ENCODE measurements at places on chromosomes 16 and 17.

DNA sequence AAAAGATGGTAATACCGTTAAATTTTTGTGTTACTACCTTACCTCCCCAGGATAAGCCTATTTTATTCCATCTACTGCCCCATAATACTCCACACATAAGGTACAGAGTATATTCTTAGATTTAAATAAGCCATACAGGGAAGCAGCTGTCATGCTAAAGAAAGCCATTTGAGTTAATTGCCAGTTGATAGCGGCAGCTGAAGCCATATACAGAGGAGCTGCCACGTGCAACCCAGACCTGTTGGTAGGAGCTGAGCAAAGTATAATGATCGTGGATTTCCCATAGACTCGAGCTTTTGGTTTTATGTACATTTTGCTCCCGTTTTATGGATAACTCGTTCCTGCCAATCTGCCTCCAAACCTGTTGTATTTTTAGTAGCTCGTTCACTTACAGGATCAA lies 12.0 kb downstream of the CPSF4L start:
- no peak for DNase-seq

- no peak for DNase-seq
Measured at GRCh38 chr17:2901582-2901981, 105.3 kb downstream of the RAP1GAP2 start.

DNA sequence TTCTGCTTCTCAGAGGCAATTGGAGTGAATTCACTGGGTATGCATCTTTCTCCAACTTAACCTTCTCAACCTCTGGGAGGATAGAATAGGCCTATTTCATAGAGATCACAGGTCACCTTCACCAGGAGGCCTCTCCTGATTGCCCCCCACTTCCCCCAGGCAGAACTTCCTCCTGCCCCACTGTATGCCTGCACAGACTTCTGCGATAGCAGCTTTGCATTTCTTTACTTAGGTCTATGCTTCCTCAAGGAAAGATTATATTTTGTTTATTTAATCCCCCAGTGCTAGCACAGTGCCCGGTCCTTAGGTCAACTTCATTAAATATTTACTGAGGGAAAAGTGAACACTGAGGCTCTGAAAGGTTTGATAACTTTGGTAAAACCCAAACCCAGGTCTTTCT lies 19.9 kb downstream of the MYO18A start:
- DNase-seq, result no peak

GRCh38 chr17:77248216-77249114 lies 107.7 kb downstream of the SEC14L1 start:
- no peak for DNase-seq

- no peak for DNase-seq
Measured at GRCh38 chr17:49910094-49910857, 58.7 kb upstream of the DLX4 start.

- peak; percentile 74 for DNase-seq
Measured at GRCh38 chr16:3807425-3808123, 72.9 kb downstream of the CREBBP start.

DNA sequence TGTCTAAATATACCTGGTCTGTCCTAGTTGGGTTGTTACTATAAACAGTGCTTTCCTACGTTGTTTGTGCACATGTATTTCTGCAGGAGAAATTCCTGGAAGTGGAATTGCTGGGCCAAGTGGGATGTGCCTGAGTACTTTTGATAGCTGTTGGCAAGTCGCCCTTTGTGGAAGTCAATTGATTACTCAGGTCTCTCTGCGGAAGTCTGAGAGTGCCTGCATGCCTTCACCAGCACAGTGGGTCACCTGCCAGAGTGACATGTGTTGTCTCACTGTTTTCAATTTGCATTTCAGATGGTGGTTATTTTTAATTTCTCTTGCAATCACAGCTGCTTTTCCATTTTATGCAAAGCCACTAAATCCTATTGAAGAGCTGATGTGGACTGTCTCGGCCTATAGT lies 2.3 kb upstream of the MVD start:
- DNase-seq, result peak; percentile 54

- DNase-seq, result peak; percentile 30
Measured at GRCh38 chr17:59121901-59122480, 15.3 kb upstream of the TRIM37 start.

GRCh38 chr17:27282054-27282551 lies 11.8 kb upstream of the WSB1 start:
- DNase-seq, result peak; percentile 70

DNA sequence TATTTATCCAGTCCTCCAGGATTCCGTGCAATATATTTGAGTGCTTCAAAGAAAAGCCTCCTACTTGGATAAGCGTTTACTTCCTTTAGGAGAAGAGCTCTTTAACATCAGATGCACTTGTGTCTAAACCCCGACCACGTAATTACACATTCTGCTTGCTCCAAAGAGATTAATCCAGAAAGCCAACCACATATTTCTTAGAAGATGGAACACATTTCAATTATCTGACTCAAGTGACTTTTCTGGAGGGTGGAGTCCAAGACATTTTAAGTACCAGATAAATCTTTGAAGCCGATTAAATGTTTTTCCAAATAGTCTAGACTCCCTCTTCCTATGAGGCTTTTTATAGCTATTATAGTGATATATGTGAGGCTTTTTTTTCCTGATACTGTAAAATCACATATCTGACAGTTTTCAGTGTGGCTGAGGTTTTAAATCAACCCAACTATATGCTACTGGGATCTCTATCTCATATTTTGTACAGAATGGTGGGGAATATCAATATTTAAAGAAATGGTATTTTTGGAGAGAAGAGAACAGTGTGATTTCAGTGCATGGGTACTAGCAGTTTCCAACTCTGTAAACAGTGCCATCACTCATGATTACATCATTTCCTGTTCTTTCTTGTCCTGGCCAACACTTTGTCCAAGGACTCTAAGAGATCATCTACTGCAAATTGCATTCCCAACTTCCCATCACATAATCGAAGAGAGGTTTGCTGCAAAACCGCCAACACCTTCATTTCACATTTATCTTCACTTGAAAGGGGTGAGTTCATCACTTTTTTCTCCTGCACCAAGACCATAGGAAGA lies 192.4 kb upstream of the HSBP1 start:
- DNase-seq, result no peak

GRCh38 chr16:75420987-75421819 lies 12.1 kb downstream of the CFDP1 start:
- peak; percentile 53 for DNase-seq

GRCh38 chr17:10815319-10815718 lies 11.4 kb upstream of the TMEM238L start:
- DNase-seq, result no peak

DNA sequence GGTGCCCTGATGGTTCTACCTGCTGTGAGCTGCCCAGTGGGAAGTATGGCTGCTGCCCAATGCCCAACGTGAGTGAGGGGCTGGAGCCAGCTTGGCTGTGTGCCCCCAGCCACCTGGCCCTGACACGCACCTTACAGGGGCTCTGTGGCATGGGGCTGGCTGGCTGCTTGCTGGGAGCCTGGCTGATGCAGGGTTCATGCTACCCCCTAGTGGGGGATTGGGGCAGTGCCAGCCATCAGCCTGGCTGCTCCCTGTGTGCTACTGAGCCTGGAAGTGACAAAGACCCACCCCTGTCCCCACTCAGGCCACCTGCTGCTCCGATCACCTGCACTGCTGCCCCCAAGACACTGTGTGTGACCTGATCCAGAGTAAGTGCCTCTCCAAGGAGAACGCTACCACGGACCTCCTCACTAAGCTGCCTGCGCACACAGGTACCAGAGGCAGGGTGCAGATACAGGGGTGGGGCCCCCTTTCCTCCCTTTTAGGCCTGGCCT lies 5.7 kb downstream of the GRN start:
- peak; percentile 84 for DNase-seq

DNA sequence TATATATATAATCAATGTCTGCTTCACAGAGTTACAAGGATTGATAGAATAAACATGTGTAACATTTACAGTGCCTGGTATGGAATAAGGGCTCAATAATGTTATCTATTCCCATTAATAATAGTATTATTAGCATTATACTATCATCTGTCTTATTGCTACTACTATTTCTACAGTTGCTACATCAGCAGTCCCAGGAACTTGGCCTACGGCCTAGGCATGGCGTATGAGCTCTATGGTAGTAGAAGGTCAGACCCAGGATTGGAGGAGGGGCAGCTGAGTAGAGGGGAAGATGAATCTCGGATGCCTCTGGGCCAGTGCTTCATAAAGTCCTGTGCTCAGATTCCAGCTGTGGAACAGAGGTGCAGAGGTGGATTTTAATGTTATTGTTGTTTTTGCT lies 146.3 kb upstream of the TBX2 start:
- no peak for DNase-seq

All from GM12865 (cell line).